Right renal cortex interstitium (tissue), 3 donors: ENCODE measurements at places on chromosomes 13 and 19.
A peak's percentile ranks its signal among the peaks of the same experiment; 100 is the strongest.

DNA sequence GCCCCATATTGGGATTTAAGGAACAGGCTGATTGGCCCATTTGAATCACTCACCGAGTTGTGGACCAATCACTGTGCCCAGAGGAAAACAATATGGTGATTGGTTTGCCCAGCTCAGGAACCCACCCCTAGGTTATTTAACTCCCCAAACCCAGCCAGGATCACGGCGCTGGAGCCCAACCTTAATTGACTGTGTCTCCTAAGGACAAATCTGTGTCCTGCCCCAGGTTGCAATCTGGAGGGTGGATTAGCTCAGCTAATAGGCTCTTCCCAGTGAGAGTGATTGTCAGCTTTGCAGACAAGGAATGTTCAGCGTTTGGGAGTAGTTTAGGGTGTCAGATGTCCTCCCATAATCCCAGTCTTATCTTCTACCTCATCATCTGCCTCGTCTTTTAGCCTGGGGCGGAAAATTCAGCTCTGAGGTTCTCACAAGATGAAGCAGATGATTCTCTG lies 3.5 kb upstream of the ZNF358 start:
- DNase-seq, result no peak

GRCh38 chr13:96532804-96533203 lies 442.9 kb downstream of the HS6ST3 start:
- no peak for DNase-seq

DNA sequence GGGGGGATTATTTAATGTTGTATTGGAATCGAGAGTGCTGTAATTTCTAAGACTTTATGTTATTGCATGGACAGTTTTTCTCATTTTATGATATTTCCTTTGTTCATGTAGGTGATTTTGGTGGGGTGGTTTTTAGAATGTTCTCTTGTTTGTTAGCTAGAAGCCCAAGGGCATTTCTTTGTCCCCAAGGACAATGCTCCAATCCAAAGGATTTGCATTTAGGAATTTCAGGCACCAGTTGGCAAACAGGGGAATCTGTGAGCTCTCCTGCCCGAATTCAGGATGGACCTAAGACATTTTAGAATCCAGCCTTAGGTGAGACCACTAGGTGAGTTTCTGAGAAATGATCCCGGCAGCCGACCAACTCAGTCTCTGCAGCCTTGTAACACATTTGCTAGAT lies 324.9 kb downstream of the KCNRG start:
- no peak for DNase-seq

DNA sequence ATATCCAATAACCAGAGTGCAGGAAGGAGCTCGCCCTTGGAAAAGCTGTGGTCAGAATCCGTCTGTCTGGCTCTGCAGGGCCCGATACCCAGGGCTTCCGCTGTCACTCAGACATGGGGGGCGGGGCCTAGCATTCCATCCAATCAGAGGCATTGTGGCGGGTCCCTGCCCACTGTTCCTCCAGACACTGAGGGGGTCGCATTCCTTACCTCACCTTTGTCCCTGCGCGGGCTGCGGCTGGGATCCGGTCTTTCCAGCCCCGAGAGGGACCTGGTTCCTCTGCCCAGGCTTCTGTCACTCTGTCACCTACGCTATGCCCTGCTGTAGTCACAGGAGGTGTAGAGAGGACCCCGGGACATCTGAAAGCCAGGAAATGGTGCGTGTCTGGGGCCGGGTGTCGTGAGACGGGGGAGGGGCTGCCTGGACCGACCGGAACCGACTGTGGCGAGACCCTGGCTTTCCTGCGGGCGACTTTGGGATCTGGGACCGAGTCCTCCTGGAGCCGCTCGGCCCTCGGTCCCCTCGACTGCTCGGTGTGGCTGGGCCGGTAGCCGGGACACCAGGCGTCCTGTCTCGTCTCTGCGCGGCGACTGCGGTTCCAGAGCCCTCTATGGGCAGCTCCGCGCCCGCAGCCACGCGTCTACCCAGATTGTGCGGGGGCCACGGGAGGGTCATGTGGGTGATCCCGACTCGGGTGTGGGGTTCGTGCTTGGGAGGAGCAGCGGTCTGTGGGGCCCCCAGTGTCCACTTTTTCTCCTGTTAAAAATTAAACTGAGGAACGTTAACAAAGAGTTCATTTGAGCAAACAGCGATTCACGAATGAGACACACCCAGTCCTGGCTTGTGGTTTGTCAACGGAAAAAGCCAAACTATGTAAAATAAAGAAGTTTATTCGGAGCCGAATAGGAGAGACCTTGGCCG lies at the start of gene ZNF69:
TSS of gene ZNF69 (plus strand) at position 172 of the 921 bp plus-strand sequence. CDS start at position 314, 142 bp downstream.
- peak; percentile 72 for DNase-seq

DNA sequence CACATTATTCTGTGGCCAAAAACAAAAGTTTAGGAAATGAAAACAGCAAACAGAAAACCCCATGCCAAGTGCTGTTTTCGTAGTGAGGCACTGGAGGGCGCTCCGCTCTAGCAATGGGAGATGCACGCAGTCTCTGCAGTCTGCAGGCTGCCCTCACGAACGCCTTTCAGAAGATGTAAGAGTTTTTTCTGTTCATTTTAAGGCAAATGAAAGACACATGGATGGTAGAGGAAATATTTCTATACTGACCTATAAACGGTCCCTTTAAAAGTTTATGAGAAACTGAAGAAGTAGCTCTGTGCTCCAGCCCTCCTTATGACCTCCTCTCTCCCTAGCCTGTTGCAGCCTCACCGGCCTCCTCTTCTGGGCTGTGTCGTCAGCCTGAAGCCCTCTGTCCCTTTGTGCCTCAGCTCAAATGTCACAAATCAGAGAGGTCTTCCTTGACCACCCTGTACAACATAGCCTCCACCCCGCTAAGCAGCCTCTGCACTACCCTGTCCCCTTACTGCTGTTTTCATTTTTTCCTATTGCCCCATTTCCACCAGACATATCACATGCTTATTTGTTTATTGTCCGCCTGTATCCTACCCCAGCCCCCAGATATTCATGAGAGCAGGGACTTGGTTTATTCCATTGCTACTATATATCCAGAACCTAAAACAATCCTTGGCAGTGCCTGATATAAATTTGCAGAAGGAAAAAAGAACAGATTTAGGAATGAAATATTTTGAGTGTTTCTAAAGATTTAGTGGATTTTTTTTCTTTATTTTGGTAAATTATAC lies 116.4 kb downstream of the TM9SF2 start:
- DNase-seq, result no peak

- DNase-seq, result no peak
Observed at GRCh38 chr13:99980201-99980823, 1.3 kb upstream of the ZIC2 start.

GRCh38 chr13:101383595-101383994 lies 32.7 kb downstream of the NALCN start:
- DNase-seq, result no peak

- DNase-seq, result no peak
Observed at GRCh38 chr13:32443111-32443510, 15.2 kb upstream of the N4BP2L1 start.

GRCh38 chr13:110297766-110298504 lies 9.0 kb downstream of the COL4A1 start:
- DNase-seq, result no peak

DNA sequence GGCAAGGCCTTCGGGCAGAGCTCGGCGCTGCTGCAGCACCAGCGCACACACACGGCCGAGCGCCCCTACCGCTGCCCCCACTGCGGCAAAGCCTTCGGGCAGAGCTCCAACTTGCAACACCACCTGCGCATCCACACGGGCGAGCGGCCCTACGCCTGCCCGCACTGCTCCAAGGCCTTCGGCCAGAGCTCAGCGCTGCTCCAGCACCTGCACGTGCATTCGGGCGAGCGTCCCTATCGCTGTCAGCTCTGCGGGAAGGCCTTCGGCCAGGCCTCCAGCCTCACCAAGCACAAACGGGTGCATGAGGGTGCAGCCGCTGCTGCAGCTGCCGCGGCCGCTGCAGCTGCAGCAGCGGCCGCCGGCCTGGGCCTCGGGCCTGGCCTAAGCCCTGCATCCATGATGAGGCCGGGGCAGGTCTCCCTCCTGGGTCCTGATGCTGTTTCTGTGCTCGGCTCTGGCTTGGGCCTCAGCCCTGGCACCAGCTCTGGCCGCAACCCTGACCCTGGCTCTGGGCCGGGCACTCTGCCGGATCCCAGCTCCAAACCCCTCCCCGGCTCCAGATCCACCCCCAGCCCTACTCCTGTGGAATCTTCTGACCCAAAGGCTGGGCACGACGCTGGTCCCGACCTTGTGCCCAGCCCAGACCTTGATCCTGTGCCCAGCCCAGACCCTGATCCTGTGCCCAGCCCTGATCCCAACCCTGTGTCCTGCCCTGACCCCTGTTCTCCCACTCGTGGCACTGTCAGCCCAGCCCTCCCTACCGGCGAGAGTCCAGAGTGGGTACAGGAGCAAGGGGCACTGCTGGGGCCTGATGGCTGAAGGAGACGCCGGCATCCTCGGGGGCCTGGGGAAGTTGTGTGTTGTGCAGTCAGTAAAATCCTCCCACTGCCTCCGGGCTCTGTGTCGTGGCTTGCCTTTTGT lies 2.0 kb upstream of the MCOLN1 start:
- no peak for DNase-seq

GRCh38 chr13:33172911-33173310 lies 112.6 kb downstream of the STARD13 start:
- no peak for DNase-seq

DNA sequence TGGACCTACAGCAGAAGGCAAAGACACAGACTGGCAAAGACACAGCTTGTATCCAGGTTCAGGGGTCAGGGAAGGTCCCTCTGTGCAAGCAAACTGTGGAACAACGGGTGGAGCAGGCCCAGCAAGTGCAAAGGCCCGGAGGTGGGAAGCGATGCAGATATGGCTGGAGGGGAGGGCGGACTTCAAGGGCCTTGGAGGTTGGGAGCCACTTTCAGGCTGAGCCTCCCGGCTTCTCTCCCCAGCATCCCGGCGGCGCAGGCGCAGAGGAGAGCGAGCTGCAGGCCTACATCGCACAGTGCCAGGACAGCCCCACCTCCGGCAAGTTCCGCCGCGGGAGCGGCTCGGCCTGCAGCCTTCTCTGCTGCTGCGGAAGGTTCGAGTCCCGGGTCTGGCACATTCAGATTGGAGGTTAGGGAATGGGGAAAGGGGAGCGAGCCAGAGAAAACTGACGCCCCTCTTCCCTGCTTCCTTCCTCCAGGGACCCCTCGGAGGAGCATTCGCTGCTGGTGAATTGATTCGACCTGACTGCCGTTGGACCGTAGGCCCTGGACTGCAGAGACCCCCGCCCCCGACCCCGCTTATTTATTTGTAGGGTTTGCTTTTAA lies 2.1 kb upstream of the PNPLA6 start:
- no peak for DNase-seq

DNA sequence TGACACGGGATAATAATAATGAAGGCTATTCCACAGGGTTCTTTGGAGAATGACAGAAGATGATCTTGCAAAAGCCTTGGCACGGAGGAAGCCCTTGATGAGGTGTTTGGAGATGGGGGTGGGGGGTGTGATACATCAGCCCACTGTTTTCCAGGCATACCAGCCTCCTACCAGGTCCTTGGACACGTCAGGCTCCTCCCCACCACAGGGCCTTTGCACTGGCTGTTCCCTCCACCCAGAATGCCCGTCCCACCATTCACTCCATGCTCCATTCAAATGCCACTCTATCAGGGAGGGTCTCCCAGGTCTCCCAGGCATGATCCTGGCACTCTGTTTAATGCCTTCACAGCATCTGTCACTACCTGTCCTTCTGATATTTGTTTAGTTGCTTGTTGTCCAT lies 2.7 kb downstream of the WIZ start:
- no peak for DNase-seq

GRCh38 chr19:58361900-58362271 lies 665 bp downstream of the ZNF497 start:
- DNase-seq, result no peak

- no peak for DNase-seq
Observed at GRCh38 chr13:33016414-33017322, at the start of gene KL. KL (plus strand) TSS chr13:33016423; CDS start chr13:33016441, 18 bp downstream.

DNA sequence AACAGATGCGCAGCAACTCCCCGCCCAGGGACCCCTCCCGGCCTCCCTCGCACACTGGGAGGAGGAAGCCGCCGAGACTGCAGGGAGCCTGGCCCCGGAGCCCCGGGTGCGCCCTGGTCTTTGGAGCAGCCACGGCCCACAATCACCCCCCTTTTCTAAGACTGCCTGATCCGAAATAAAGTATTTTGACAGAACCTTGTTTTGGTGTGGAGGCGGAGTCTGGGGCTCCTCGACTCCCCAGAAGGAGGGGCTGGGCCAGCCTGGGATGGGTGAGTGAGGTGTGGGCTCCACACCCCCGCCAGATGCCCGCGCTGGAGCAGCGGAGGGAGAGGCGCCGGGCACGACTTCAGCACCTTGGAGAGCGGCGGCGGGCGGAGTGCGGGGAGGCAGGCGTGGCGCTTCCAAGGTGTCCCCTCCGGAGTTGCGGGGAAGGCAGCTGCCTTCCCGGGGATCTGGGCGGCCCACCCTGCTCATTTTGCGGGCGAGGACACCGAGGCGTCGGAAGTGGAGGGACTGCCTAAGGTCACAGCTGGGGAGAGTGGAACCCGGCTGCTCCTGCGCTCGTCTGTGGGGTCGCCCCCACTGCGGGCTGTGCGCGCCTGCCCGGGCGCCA lies 9.4 kb downstream of the SIRT6 start:
- DNase-seq, result no peak

DNA sequence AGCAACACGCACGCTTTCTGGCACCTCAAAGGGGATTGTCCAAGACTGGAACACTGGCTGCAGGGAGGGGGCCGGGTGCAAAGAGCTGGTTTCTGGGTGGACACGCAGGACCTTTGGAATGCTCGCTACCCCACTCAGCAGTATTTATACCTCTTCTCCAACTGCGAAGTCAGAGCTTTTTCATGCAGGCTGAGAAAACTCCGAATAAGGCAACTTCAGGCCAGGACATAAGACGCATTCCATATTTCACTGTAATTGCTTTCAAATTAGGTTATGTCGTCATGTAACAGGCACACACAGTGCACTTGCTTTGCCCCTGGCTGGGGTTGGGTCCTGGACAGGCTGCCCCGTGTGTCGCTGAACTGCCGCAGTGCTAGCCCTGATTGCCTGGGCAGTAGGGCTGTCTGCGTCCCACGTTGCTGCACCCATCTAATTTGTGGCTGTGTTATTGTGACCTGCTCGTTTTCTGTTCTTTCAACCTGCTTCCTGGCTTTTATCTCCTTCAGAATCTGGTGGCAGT lies 44.5 kb downstream of the ACTN4 start:
- no peak for DNase-seq

GRCh38 chr13:47788844-47789243 lies 212.2 kb downstream of the SUCLA2 start:
- no peak for DNase-seq

DNA sequence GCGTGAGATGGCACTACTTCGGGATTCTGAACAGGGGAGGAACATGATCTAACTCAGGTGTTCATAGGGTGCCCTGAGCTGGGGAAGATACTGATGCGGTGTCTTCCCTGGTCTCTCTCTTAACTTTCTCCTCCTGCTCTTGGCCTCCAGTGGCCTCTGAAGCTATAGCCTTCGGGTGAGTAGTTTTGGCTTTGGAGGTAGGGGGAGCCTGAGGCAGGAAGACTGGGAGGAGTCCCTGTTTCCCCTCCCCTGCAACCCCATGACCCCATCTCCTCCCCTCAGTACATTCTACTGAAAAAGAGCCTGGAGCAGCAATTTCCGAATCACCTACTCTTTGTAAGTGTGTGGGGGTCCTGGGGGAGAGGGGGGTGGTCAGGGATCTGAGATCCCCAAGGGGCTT lies 3.5 kb downstream of the SELENOV start:
- DNase-seq, result no peak
